ENCODE measurements at places on chromosomes 4 and X.

DNA sequence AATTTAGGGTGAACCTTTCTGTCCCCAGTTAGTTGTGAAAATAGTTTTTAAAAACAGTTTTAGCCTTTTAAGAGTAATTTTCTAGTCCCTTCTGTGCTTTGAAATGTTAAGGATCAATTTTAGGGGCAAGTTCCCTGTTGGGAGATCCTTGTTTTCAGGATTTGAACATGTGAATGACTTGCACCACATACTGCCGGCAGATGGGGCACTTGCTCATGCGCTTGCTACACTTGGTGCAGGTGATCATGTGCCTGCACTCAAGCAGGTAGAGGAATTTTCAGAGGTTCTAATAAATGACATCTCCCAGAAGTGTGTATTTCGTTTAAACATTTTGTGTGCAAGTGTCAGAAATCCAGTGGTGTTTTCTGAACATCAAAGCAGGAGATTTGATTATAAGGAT, 195.9 kb downstream of the CHM start:
- DNase-seq, result no peak

GRCh38 chrX:6832619-6833018, 297.7 kb upstream of the VCX3A start:
- no peak for DNase-seq

DNA sequence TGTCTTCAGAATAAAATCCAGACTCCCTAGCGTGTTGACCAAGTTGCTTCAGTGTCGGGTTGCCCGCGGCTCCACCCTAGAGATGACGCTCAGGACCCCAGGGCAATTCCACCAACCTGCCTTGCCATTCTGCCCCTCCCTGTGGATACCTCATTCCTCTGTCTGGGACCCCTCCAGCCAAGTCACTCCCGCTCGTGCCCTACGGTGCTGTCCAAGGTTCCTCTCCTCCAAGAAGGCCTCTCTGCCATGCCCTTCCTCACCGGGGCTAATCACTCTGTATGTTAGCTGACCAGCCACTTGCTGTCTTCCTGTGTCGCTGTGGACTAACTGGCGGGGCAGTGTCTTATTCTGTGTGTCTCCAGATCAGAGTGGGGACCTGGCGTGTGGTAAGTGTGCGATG, 46.6 kb downstream of the TENM3 start:
- no peak for DNase-seq

- DNase-seq, result no peak
Observed at GRCh38 chr4:72951628-72952027, 117.9 kb downstream of the COX18 start.

GRCh38 chr4:4673070-4673469, 131.2 kb upstream of the STX18 start:
- no peak for DNase-seq

- no peak for DNase-seq
Observed at GRCh38 chrX:115023139-115023538, 5.7 kb upstream of the IL13RA2 start.

GRCh38 chr4:55355555-55355954, 9.5 kb downstream of the SRD5A3 start:
- no peak for DNase-seq
